ENCODE measurements at places on chromosomes 1 and 21.

DNA sequence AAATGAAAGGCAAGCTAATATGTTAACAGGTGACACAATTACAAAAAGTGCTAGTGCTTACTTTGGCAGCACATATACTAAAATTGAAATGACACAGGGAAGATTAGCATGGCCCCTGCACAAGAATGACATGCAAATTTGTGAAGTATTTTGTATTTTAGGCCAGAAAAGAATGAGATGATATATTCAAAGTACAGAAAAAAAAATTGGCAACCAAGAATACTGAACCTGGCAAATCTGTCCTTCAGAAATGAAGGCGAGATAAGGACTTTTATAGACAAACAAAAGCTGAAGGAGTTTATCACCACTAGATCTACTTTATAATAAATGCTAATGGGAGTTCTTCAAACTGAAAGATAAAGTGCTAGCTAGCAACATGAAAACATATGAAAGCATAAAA is 350.0 kb upstream of the POU3F1 start:
- no peak for DNase-seq

DNA sequence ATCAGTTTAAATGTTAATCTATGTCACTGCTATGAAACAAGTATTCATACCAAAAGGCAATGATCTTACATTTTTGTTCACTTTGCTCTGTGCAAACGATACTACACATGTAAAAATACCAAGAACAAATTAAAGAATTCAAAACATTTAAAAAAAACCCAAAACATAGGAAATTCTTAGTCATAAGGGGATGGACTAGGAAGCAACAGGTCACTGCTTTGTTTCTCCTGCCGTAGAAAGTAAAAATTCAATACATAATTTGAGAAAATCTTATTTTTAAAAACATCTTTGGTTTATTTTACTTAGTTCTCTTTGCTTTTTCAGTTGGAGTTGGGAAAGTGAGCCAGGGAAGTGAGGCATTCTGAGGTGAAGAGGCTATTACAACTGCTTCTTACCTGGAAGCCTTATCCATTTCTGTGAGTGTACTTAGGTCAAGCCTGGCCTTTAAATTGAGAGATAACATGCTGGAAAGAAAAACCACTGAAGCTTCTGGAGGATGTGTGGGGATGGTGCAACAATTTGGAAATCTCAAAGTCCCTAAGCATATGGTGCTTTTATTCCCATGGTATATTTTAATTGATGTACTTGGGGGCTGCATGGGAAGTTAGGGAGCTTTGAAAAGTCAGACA is 183.5 kb downstream of the CDC42BPA start:
- no peak for DNase-seq

DNA sequence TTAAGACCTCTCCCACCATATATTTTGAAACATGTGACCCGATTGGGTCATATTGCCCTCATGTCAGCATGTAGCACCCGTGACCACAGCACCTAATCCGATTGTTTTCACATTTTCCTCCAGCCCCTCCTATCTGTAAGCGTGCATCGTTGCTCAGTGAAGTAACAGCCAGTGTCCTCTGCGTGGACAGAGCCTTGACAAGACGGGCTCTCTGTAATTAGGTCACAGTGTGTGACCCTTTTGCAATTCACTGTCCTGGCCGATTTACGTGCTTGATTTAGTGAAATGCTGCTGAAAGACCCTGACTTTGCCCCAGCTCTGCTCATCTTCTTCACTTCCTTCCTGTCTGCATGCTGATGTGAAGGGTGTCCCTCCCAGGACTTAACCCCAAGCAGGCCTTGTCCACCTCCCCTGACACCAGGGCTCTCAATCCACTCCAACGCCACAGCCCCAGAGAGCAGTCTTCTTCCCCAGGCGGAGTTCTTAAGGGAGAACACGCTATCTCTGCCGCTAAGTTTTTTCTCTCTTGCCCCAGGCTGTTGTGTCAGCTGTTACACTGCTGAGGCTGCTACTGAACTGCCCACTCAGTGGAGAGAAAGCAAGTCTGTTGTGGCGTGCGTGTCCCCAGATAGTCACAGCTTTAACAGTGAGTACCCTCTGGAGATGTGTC is 19.4 kb downstream of the URB2 start:
- no peak for DNase-seq

DNA sequence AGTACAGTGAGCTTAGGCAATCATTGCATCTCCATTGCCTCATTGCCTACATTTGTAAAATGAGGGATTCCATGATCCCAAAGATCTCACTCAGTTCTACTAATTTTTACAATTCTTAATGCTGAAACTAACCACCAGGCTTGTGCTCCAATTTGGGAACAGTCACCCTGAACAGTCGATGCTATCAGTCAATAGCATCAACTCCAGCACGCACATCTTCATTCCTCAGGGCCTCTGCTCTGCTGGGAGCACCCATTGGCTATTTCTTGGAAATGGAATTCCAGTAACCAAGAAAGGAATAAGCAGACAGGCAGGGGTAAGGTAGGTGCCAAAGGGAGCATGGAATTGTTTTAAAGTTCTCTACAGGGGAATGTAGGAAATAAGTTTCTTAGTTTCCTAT is 14.2 kb upstream of the ACKR1 start:
- no peak for DNase-seq

- DNase-seq = no peak
These were observed 7.8 kb upstream of the P3R3URF start for GRCh38 chr1:46183926-46184557.

DNA sequence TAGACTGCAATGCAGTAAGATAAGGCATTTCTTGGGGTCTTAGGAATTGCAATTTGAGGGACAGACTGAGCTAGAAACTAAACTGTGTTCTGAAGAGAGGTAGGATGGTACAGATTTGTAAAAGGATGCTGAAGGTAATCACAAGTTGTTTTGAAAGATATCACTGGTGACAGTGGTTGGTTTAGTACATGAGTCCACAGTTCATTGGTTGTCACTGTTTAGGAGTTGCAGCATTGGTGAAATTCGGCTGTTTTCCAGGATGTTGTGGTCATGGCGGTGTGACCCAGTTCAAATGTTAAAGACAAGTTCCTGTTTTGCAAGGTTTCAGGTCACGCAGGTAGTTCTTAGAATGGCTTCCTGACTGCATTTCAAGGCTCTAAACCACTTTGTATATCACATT is 292.8 kb upstream of the B3GALT2 start:
- peak; percentile 27 for DNase-seq

GRCh38 chr1:109649491-109649914 is 6.4 kb upstream of the GSTM4 start:
- no peak for DNase-seq

DNA sequence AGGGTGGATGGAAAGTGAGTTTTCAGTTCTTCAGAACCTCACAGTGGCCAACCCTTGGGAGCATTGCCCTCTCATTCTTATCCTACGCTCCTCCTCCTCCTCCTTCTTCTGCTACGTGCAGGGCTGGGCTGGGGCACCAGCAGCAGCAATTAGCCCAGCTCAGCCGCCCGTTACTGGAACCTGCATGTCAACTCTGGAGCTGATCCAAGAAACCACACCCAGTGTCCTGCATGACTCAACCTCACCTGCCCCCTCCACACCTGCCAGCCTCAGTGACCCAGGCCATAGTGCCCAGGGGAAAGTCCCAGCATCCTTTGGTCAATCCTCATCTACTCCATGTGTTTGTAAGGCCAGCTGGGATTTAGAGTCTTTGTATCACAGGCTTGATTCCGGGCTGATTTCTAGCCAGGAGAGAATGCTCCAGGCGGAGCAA is 12.6 kb downstream of the ELF3 start:
- DNase-seq = no peak

DNA sequence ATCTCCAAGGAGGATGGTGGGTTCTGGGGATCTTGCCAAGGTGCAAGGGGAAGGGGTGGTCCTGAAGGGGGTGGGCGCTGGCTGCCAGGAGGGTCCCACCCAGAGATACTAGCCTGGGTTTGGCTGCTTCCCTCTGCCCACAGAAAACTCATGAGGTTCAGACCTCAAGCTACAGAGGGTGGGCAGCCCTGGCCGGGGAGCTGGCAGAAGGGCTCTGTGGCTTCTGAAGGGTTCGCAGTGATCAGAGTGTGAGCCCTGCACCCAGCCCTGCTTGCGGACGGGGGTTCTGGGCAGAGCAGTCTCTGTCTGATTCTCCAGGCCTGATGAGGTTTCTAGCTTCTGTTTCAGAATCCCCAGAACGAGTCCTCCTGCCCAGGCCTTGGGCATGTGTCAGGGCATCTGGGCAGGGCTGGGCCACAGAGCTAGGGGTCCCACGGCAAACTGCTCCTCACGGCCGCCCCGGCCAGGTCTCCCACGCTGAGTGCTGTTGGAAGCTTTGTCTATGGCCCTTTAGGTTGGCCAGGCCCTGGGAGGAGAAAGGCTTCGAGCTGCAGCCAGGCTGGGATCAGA is 635 bp upstream of the MMEL1 start:
- DNase-seq = no peak

DNA sequence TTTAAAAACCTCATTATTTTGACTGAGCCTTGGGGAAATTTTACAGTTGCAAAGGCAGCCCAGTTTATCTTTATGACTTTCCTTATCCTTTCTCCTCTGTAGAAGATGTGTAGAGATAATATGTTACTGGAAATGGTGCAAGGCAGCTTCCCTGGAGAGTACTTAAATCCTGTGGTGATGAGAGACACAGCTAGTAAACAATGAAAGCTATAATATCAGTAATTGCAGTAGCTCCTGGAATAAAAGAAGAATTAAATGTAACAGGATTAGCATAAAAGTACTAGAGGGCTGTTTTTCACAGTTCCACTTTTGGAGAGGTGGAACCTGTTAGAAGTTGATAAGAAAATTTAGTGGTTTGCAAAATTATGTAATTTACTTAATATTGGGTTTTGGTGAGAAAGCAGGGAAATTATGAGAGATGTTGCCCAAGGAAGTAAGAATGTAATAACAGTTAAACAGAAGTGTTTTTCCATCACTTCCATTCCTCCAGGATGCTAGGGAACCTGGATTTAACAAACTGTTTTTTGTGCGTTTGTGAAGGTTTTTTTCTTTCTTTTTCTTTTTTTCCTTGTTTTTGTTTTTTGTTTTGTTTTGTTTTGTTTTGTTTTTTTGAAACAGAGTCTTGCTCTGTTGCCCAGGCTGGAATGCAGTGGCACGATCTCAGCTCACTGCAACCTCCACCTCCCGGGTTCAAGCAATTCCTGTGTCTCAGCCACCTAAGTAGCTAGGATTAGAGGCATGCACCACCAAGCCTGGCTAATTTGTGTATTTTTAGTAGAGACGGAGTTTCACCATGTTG is 15.7 kb upstream of the EDEM3 start:
- DNase-seq = no peak

- no peak for DNase-seq
These were observed 65.8 kb upstream of the ATF3 start for GRCh38 chr1:212542761-212543187.

GRCh38 chr1:99621340-99621901 is 24.5 kb upstream of the PALMD start:
- no peak for DNase-seq

- DNase-seq = no peak
These were observed 86.8 kb downstream of the PCNX2 start for GRCh38 chr1:233208687-233209086.

DNA sequence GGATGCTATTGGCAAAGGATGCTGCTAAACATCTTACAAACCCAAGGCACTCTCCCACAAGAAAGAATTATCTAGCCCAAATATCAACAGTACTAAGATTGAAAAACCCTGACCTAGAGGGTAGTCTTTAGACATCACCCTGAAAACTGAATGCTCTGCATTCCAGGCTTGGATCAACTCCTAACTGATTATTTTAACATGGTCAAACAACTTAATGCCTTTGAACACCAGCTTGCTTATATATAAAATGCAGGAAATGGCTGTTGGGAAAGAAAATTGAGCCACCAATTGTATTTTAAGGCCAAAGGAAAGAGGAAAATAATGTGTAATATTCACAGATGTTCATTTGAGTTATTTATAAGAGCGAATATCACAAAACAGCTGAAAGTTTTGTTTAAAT is 72.2 kb upstream of the C1orf87 start:
- no peak for DNase-seq

GRCh38 chr1:65630855-65631254 is 161.8 kb upstream of the PDE4B start:
- no peak for DNase-seq

DNA sequence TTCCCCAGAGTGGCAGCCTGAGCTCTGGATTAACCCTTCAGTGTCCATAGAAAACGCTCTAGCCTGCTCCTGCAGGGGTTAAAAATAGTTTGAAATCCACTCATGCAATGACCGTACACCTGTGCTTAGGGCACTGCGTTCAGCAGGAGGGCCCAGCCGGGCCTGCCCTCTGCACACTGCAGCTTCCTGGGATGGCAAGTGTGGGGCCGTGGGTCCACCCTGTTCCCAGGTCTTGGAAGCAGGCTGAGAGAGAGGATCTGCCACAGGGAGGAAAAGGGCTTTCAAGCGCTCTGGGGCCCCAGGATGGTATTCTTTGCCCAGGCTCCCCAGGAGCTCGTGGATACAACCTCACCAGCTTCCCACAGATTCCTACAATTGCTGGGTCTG is 1.5 kb upstream of the S100B start:
- no peak for DNase-seq

GRCh38 chr21:35258521-35258920 is 209.4 kb upstream of the RUNX1 start:
- DNase-seq = no peak

DNA sequence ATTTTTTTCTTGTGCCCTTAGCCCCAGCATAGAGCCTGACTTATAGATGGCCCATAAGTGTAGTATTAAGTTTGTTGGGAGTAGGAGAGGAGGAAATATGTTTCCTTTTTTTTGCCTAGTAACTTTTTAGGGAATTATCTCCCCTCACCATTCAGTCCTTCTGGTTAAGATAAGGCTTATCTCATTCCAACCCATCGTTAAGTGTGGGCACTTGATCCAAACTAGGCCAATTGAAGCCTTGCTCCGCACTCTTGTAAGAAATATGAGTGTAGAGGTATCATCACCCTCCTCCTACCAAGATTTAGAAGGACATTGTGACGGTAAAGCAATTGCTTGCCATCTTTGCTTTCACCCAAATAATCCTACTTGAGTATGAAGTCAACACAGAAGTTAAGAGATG is 8.8 kb upstream of the FGGY start:
- no peak for DNase-seq

GRCh38 chr21:45470773-45471524 is 66.0 kb downstream of the COL18A1 start:
- DNase-seq = no peak

DNA sequence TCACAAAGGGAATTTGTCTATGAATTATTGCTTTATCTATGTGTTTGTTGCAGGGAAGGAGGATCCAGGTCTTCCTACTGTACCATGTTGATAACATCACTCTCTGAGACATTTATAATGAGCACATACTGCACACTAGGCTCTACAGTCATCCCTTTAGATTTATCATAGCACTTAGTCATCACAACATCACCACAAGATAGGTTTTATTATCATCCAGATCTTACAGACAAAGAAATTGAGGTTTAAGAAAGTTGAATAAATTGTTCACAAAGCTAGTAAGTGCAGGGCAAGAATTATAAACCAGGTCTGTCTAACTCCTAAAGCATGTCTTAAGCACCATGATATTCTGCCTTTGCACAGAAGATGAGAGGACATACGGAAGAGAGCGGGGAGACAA is 121.1 kb upstream of the ST6GALNAC5 start:
- no peak for DNase-seq

GRCh38 chr1:224718470-224719053 is 102.4 kb downstream of the CNIH3 start:
- DNase-seq = no peak

GRCh38 chr21:31346256-31346821 is 2.3 kb upstream of the TIAM1 start:
- DNase-seq = no peak

Data from stimulated activated CD8-positive, alpha-beta memory T cell treated with anti-CD3 and anti-CD28 coated beads, Interleukin-15, amount 100 ng/mL, for 4 hours (primary cell).